Esophagus squamous epithelium (tissue), 5 donors: ENCODE measurements at places on chromosomes 11 and 22.

- DNase-seq: no peak
Measured at GRCh38 chr22:26835929-26836528, 178.6 kb downstream of the MIAT start.

DNA sequence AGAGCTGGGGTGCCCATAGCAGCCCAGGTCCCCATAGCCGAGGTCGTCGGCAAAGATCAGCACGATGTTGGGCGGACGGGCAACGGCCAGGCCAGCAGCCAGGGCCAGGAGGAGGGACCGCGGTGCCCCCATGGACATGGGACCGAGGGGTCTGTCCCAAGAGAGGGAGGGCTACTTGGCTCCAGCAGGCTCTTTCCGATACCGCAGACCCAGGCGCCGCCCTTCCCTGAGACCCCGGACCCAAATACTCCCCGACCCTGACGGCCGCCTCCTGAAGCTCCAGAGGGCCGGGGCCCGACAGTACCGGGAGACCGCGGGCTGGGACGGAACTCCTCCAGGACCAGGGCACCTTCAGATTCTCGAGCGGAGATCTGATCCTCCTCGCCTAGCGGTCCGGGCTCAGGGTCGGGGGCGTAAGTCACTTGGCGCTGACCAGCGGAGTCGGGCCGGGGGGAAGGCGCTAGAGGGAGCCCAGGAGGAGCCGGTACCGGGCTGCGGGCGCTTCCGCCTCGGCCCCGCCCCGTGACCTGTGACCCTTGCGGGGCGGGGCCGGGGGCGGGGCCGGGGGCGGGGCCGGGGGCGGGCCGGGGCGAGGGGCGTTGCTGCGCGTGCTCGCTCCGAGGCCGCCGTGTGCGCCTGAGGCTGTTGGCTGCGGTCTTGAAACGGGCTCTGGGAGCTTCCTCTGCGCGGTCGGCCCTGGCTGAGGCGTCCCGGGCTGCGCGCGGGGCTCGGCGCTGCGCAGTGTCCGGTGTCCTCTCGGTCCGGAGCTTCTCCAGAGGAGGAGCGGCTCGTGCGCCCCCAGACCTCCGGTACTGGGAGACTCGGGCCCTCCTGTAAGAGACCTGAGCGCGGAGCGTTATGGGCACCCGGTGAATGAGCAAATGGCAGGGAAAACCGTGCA lies at the start of gene ARSA:
Gene ARSA, minus strand, starts transcription at position 511 of the 901 bp plus-strand sequence. Its CDS starts 373 bp downstream, at position 138.
- DNase-seq: no peak

DNA sequence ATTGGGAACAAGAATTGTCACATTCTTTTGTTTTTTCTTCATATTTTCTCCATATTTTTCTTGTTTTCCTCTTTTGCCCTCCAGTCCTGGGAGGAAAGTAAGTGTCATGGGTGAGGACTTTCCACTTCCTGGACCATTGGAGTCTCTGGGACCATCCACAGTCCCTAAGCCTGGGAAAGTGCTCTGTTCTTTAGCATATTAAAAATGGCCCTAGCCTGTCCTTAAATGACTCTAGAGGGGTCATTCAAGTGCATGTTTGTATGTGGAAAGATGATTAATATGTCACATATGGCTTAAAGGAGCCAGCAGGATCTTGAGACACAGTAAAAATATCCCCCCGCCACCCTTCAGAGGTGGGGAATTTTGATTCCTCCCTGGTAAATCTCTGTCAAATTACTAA lies 20.1 kb upstream of the SCGB1D1 start:
- no peak for DNase-seq

DNA sequence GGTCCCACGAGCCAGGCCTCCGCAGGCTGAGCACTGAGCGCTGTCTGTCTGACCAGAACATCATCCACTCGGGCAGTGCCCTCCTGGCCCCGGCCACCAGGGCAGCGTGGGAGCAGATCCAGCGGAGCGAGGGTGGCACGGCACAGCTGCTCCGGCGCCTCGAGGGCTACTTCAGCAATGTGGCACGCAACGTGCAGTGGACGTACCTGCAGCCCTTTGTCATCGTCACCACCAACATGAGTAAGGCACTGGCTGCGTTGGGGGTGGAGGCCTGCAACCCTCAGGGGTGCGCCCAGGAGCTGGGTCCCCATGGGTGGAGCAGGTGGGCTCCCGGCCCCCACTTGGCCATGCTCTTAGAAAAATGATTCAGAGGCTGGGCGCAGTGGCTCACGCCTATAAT lies 49.7 kb upstream of the PRODH start:
- DNase-seq: no peak

DNA sequence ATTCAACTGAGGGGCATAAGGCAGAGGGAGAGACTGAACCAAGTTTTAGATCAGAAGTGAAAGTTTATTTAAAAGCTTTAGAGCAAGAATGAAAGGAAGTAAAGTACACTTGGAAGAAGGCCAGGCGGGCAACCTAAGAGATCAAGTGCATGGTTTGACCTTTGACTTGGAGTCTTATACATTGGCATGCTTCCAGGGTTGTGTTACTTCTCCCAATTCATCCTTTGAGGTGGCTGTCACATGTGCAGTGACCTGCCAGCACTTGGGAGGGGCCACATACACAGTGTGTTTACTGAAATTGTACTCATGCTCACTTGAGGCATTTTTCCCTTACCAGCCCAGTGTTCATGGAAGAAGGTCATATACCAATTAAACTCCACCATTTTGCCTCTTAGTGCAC lies 30.4 kb downstream of the CYP2R1 start:
- DNase-seq: no peak

DNA sequence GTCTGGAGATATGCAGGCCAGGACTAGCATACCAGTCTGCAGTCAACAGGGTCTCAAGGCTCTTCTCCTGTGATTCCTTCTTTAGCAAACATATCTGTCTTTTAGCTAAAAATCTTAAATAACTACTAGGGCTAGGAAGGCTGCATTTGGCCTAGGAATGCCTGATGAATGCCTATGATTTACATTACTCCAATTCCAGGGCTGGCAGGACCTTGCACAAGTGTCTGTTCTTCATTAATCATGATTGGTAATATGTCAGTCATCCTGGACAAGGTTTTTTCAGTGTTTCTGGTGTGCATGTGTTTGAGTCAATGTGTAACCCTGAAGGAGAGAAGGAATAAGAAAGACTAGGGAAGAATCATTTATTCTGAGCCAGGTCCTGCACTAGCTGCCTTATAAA lies 280.5 kb upstream of the NARS2 start:
- DNase-seq: no peak

DNA sequence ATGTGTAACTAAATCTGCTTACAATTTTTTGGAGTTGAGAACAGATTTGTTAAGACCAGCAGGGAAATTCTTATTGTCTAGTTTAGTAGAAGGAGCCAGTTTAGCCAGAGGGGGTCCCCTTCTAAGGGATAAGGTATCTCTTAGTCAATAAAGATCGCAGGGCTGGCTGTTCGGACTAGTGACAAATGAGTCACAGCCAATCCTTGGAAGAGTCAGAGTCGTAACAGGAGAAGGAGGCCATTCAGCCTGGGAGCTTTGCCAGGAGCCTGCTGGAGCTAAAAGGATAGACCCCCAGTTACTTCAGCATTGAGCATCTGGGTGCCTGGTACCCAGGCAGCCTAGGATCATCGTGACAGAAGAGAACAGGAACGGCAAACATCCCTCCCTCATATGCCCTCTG lies 191.6 kb upstream of the ARHGAP20 start:
- no peak for DNase-seq

- no peak for DNase-seq
Measured at GRCh38 chr22:37551981-37552380, 8.3 kb upstream of the CDC42EP1 start.

DNA sequence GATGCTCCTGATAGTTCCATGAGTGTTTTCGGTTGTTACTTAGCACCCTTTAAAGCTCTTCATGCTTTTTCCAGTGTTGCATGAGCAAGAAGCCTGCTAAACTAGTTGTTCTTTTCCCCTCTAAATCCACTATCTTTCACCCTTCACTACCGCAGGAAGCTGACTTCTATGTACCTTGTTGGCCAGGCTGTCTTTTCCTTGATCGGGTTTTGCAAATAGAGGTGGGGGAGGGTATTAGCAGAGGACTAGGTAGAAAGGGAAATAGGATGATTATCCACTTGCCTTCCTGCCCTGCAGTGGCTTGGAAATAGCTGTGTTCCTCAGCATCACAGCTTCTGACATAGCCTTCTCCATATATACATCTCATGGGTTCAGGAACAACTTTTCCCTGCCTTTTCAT lies 23.9 kb downstream of the AASDHPPT start:
- DNase-seq: no peak

DNA sequence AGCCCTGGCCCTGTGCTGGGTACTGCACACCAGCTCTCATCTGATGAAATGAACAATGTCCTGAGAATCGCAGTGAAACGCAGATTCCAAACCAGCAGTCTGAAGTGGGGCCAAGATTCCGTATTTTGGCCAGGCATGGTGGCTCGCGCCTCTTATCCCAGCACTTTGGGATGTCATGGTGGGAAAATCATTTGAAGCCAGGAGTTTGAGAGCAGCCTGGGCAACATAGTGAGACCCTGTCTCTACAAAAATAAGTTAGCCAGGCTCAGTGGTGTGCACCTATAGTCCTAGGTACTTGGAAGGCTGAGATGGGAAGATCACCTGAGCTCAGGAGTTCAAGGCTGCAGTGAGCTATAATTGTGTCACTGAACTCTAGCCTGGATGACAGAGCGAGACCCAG lies 13.0 kb downstream of the LIF start:
- DNase-seq: no peak

DNA sequence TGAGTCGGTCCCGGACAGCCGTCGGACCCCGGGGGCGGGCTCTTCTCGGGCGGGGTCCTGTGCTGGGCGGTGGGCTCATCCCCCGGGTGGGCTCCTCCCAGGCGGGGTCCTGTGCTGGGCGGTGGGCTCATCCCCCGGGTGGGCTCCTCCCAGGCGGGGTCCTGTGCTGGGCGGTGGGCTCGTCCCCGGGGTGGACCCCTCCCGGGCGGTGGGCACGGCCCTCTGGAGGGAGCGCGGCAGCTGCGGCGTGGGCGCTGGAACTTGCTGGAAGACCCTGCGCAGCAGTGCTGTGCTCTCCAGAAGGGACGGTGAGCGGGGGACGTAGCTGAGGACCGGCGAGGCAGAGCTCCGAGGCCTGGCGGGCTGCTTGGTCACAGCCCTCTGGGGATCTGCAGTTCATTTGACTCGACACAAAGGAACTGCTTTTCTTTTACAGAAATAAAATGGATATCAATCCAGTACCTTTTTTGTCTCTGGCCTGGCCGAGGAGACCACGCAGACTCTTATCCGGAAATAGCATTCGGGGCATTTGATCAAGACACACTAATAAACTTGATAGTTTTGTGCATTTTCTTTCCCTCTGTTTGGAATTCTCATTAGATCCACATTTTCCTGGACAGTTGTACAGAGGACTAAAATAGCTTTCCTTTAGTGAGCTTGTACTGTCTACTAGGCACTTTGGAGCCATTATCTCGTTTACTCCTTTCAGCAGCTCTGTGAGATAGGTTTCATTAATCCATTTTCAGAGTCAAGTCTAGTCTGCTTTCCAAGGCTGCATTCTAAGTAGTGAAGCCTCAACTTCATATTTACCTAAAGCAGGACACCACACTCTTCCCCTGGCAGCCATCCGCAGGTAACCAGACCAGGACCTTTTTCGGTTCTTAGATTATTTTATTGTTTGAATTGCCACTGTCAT lies 812 bp downstream of the JAM3 start:
- no peak for DNase-seq

DNA sequence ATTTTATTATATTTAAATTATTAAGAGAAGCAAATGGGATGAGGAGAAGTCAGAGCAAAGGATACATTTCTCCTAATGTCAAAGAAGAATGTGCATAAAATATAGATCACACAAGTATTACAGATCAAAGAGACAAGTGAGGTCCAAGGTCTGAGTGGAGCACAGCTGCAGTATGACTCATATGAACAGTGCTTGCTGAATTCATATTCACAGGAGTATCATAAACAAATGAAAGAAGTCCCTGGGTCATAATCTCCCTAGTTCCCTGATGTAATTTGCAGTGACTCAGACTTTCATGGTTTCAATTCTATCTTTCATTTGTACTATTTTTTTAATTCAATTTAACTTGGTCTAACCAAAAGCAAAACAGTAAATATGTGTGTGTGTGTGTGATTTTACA lies 499.0 kb upstream of the CCDC179 start:
- no peak for DNase-seq

DNA sequence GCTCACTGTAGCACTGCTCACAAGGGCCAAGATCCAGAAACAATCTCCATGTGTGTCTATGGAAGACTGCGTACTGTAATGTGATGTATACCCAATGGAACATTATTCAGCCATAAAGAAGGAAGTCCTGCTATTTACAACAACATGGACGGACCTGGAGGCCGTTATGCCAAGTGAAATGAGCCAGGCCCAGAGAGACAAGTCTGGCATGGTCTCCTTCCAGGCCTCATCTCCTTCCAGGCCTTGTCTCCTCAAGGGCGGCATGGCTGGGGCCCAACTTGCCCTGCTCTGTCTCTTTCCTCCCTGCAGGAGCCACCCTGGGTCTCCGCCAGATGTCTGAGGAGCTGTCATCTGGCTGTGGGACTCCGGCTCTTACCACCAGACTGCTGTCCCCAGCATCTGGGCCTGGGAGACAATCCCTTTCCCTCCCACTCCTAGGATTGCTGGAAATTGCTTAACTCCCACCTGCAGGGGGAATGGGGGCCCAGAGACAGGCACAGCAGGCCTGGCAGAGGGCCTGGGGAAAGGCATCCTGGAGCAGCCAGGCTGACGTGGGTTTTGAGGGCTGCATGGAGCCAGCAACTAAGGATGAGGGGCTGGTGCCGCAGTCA lies 1326.6 kb downstream of the TBC1D22A start:
- DNase-seq: no peak

DNA sequence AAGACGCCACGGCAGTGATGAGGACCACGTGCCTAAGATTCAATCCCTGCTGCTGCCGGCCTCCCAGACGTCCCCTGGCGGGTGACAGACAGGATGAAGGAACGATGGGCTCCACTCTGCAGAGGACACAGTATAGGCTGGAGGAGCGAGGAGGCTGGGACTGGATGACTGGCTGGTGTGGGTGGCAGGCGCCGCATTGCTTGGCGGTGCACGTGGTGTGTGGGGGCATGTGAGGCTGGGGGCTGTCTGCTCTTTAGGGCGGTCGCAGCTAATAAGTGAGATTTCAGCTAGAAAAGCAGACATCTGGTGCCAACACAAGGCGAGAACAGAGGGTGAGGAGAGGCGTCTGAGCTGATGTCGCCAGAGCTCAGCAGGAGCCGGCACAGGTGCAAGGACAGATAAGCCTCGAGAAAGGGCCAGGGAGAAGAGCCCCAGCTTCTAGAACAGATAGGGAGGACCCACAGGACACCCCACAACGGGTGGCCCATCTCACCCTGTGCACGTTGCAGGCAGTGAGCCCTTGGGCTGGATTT lies 33.2 kb downstream of the TSPAN4 start:
- DNase-seq: no peak

DNA sequence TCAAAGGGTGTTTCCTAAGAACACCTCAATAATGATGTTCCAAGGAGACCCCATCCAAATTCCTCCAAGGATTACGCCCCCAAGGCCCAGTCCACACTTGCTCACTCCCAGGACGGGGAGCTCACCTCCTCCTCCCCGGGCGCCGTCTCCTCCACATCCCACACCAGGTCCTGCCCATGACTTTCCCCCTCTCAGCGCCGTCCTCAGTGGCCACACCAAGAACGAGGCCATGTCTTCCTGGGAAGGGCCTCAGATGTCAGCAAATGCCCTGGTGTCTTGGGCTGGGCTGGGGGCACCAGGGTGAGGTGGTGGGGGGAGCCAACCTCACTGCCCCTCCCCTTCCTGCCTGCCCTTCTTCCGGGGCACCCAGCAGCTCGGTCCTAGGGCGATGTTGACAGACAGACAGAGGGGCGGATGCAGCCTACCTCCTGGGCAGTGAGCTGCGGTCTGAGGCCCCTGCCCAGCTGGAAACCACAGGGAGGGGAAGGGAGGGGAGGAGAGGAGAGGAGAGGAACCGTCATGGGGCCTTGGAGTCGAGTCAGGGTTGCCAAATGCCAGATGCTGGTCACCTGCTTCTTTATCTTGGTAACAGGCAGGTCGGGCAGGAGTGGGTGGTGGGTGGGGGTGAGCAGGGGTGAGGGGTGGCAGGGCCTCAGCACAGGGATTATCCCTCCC lies at the start of the genes C11orf21 and TSPAN32:
Gene C11orf21, minus strand, starts transcription at position 288 of the 675 bp plus-strand sequence. Its CDS starts 110 bp downstream, at position 178.
Gene TSPAN32, plus strand, starts transcription at position 383 of the 675 bp plus-strand sequence. Its CDS starts 137 bp downstream, at position 520.
- DNase-seq: no peak
